ENCODE measurements at places on chromosomes 3 and 15.

GRCh38 chr15:83652626-83653204 is 1.2 kb upstream of the ADAMTSL3 start:
- DNase-seq = no peak

- DNase-seq = no peak
Observed at GRCh38 chr3:146865175-146865755, 260.1 kb upstream of the PLSCR5 start.

DNA sequence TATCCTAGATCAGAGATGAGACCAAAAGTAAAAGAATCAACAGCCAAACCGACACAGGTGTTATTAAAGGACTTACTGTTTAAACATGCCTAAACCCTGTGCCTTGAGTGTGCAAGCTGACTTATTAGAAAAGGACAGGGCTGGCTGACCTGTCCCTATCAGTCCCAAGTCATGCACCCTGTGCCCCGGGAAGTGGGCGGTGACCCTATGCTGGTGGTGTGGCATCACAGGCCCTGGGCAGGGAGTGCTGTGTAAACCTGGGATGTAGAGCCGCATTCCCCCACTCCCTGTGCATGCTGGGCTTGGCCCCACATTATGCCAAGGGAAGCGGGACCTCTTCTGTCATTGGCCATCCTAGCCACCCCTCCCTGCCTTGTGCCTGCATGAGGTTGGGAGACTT is 10.6 kb downstream of the DNAJA4 start:
- DNase-seq = no peak

- no peak for DNase-seq
Observed at GRCh38 chr3:58299839-58300516, 6.1 kb upstream of the RPP14 start.

GRCh38 chr15:101057841-101058407 is 138.8 kb downstream of the LRRK1 start:
- DNase-seq = no peak

- DNase-seq = peak; percentile 67
Observed at GRCh38 chr15:31338879-31339557, 12.4 kb downstream of the KLF13 start.

DNA sequence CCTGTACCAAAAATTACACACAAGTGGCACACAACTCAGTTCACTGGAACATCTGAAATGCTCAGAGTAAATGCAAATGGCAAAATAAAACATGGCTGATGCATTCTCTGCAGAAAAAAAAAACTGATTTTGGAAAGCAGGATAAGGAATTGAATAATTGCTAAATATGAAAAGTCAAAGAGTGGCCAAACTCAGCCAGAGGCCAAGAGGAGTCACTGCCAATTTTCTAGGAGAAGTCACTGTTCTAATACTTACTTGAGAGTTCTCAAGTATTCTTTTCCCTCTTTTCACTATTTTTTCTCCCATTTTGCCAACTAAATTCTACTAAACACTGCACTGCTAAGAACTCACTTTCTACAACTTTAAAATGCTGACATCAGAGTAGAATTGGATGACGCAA is 1018.6 kb downstream of the TUSC7 start:
- no peak for DNase-seq

DNA sequence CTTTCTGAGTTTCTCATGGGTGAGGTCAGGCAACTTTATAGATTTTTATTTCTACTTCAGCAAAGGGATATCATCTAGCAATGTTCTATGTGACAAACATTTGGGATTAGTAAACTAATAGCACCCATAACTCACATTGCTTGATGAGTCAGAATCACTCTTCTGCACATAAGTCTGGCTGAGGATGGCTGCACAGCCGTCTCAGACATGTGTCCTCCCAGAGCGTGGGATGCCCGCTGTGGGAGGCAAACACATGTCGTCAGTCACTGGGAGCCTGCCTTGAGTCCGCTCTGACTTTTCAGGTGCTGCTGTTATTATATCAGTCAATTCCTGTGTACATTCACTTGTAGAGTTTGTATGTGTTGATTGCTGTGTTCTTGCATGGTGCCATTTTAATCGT is 230.7 kb upstream of the TRIM42 start:
- no peak for DNase-seq

GRCh38 chr3:48997102-48997635 is 7.1 kb downstream of the P4HTM start:
- DNase-seq = no peak

DNA sequence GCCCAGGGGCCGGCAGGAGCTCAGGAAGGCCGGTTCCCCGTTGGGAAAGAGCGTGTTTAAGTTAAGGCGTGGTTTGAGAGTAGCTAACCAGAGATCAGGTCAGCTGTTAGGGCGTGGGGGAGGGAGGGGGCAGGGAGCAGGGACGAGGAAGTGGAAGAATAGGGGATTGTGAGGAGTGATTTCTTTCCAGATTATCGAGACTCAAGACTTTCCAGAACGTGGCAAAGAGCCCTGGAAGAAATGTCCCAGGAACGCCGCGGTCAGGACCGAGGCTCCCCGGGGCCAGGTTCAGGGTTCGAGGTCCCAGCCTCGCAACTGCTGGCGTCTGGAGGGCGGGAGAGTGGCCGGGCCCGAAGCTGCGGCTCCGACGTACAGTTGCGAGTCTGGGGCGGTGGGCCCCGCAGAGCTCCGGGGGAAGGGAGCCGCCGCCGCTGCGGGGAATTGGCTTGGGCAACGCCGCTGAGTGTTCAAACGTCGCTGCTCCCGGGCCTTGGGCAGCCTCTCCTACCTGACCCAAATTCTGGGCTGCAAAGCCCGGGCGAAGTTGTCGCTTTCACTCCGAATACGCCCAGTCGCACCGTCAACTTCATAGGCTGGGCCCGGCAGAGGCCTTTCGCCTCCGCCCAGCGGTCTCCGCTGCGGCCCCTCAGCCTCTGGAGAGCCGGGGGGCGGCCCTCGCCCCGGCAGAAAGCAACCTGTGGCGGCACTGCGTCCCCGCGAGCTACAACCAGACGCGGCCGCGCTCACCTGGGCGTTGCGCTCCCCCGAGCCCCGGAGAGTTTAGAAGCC is 9.5 kb downstream of the ISL2 start:
- DNase-seq = no peak

GRCh38 chr15:65914386-65914785 is 45.1 kb downstream of the RAB11A start:
- no peak for DNase-seq

- no peak for DNase-seq
Observed at GRCh38 chr15:71344316-71344715, 229.0 kb downstream of the THSD4 start.

DNA sequence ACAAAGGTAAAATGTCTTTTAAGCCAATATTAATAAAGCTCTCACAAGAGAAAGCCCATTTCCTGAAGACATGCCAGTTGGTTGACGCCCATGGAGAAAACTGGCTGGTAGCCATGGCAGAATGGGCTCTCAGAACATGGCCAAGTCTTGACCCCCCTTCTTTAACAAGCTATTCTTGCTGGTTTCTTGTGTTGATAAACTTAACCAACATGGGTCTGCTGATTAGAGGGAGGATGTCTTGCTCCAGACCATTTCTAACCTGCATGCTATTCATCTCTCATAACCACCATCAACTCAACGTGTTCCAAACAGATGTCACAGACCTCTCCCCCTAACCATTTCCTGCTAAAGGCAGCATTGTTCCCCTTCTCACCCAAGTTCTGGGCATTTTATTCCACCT is 25.7 kb downstream of the NTRK3 start:
- DNase-seq = no peak

- no peak for DNase-seq
Observed at GRCh38 chr3:40939741-40940130, 259.6 kb upstream of the CTNNB1 start.

GRCh38 chr15:39887211-39887610 is 32.9 kb downstream of the GPR176 start:
- DNase-seq = no peak

GRCh38 chr3:8990266-8991215 is 27.3 kb upstream of the RAD18 start:
- no peak for DNase-seq

- no peak for DNase-seq
Observed at GRCh38 chr3:41190509-41191284, 8.6 kb upstream of the CTNNB1 start.

DNA sequence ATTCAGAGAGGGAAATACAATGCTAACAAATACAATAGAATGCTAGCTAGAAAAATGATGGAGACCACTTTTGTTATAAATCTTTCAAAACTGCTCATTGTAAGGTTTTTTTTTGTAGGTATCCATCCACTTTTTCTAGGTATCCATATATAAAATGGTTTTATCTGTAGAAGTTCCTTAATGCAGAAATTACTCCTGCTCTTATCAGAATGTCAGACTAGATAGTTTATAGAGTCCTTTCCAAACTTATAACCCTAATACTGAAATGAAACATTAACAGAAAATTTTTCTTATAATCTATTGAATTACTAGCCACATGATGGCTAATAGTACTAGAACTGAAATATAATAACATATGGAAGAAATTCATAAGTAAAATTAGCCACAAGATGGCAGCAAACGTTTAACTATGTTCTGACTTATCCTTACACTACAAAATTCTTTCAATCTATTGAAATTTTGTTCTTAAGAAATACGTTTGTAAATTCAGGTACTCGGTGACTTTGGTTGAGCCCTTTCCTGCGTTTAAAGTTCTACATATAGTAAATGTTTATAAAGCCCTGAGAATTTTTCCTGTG is 58.5 kb downstream of the ECT2 start:
- DNase-seq = no peak

DNA sequence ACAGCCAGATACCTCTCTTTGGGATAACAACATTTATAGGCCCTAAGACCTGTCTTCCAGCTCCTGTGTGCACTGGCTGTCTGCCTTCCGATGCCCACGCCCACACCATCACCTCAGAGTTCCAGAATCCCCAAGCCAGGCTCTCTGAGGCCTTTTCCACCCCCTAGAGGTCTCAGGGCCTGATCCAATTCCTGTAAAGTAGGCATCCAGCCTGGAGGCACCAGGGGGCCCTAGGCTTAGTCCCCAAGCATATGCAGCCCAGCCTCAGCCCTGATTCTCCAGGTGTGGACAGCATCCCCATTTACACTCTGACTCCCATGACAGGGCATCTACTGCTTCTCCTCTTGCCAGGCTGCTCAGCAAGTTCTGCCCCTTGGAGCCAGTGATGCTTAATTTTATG is 72.7 kb upstream of the CORO2B start:
- DNase-seq = no peak

GRCh38 chr3:18559331-18559842 is 134.2 kb upstream of the SATB1 start:
- peak; percentile 21 for DNase-seq

GRCh38 chr3:177037241-177037640 is 160.0 kb downstream of the TBL1XR1 start:
- DNase-seq = no peak

GRCh38 chr3:118550122-118550521 is 484.5 kb downstream of the IGSF11 start:
- DNase-seq = no peak

DNA sequence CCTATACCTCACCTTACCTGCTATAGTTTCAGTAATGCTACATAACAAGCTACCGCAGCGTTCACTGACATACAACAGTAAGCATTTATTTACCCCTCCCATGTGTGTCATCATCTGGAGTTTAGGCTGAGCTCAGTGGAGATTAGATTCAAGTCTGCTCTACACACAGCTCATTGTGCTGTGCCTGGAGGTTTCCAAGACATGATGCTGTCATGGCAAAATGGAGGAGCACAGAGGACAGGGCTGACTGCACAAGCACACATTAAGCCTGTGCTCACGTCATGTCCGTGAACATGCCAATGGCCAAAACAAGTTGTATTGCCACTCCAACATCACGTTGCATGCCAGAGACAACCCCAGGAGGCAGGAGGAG is 333.8 kb upstream of the TRIM42 start:
- DNase-seq = no peak

GRCh38 chr3:33826688-33827087 is 28.3 kb downstream of the PDCD6IP start:
- no peak for DNase-seq

DNA sequence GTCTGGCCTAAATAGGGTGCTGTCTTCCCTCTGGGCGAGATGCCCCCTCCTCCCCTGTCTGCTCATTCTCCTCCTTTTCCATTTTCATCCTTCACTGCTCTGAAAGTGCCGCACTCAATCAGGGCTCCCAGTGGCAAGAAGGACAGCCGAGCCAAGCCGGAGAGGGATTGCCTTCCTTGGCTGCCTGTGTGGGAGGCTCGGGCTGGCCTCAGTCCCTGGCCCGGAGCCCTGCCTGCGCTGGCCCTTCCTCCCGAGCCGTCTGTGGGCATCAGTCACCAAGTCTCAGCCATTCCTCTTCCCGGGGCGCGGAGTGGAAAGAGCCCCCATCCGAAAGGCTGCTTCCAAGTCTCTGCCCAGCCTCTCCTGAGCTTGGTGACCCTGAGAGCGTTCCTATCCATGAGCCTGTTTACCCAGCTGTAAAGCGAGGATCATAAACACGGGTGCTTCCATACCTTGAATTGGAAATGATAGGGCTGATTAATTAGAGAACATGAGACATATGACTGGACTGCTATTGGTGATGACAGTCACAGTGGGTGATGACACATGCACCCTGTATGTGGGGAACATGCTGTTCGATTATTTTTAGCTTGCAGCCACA is 59.1 kb upstream of the TLE3 start:
- DNase-seq = no peak

- peak; percentile 91 for DNase-seq
Observed at GRCh38 chr3:50616770-50617095, 218 bp upstream of the MAPKAPK3 start.

- no peak for DNase-seq
Observed at GRCh38 chr15:38530113-38530512, 34.5 kb downstream of the RASGRP1 start.

GRCh38 chr15:93466380-93466779 is 377.4 kb upstream of the RGMA start:
- DNase-seq = no peak

- no peak for DNase-seq
Observed at GRCh38 chr15:77753281-77753873, 120.7 kb upstream of the LINGO1 start.

DNA sequence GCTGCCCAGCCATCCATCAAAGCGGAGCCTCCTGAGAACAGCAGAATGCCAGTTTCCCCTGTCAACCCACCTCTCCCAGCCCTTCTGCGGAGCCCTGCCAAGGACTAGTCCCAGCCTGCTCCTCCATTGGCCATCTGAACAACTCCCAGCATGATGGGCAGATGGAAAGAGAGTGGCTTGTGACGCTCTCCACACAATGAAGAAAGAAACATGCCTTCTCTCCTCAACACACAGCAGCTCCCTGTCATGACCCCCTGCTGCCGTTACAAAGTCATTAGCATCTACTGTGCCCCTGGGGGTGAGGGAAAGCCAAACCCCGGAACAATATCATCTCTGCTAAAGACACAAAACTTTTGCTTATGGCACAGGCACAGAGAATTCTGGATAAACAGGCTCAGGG is 33.6 kb downstream of the MECOM start:
- no peak for DNase-seq
